ENCODE measurements at places on chromosomes 16 and 17.

GRCh38 chr16:4891886-4892216, 44.6 kb downstream of the UBN1 start:
- no peak for DNase-seq

GRCh38 chr17:51147650-51148049, 5.7 kb upstream of the NME1 start:
- DNase-seq: no peak

DNA sequence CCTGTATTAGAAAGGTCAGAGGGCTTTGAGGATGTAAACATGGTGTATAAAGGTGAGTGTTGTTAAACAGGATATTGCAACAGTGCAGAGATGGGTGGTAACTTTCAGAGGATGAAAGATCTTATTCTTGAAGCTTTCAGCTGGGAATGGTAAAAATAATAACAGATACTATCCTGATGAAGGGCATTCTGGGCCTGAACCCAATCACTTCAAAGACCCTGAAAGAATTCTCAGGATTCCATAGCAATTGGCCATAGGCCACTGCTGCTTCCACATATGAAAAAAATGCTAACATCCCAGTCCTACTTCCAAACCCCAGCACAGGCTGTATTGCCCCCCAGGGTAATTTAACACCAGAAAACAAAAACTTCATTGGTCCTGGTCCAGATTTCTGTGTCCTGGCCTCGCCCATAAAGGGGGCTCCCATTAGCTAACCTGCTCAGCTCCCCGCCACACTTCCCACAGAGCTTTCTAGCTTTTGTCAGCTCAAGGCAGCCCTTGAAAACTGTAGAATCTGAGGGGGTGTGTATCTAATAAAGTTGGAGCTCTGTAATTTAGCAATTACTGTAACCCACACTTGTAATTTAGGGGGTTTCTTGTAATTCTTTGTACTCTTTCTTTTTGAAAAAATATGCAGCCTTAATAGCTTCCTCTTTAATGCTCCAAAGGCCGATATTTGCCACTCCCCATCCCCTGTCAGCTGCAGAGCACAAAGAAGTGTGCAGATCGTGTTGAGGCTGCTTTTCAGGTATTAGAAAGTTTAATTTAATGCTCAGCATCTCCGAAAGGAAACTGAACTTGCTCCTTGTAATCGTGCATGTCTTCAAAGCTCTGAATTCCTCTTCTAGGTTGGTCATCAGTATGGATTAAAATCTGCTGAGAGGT, 371.5 kb downstream of the SEC14L1 start:
- DNase-seq: no peak

GRCh38 chr17:35087731-35088355, 24.3 kb upstream of the RFFL start:
- DNase-seq: peak; percentile 65

DNA sequence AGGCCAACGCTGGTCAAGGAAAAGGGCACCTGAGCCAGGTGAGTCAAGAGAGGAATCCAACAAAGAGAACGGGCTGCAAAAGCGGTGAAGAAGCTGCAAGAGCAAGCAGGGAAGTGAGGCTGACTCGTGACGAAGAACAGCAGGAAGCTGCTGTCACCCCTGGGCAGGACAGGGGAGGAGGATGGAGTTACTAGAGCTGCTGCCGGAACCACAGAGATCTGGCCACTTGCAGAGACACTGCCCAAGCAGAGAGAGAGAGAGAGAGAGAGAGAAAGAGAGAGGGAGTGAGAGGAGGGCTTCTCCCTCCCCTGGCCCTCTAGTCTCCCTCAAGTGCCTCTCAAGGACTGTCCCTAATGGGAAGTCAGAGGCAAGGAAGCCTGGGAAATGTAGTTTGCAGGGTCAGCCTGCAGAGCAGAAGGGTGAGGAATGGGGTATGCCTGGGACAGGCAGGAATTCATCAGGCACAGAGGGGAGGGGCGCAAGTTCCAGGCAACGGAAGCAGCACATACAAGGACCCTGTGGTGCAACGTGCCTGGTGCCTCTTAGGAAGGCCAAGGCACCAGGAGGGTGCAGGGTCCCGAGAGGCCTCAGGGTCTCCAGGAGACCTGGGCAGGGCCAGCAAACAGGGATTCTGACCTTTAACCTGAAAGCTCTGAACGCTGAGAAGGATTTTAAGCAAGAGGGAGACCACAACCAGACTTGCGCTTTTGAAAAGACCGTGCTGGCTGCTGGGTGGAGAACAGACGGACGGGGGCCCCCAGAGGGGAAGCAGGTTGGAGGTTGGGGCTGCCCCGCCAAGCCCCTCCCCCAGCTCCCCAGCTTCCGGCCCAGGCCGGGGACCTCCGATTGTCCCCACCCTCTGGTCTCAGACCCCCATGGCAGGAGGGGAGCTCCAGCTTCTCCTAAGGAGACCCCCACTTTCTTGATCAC, 45.8 kb upstream of the CIBAR2 start:
- peak; percentile 45 for DNase-seq

Data from activated CD8-positive, alpha-beta memory T cell treated with anti-CD3 and anti-CD28 coated beads, Interleukin-2, amount 10 ng/mL, durations not matched to agents 7 days and 5 days (primary cell).